ENCODE measurements at places on chromosomes 3 and 15.

DNA sequence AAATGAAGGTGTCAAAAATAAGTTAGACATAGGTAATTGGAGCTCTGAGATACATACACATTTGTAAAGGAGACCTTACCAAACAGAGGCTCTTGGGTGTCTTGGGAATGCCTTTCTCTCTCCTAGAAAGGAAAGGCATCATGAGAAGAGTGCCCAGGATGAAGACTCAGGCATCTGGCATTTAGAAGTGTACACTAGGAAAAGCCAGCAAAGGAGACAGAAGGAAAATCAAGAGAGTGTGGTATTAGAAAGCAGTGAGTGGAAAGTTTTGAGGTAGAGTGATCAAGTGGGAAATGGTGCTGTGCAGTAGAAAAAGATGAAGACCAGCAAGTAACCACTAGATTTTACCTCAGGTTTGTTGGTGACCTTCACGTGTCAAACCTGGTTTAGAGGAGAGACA lies 16.1 kb downstream of the UBE2E1 start:
- DNase-seq: no peak

DNA sequence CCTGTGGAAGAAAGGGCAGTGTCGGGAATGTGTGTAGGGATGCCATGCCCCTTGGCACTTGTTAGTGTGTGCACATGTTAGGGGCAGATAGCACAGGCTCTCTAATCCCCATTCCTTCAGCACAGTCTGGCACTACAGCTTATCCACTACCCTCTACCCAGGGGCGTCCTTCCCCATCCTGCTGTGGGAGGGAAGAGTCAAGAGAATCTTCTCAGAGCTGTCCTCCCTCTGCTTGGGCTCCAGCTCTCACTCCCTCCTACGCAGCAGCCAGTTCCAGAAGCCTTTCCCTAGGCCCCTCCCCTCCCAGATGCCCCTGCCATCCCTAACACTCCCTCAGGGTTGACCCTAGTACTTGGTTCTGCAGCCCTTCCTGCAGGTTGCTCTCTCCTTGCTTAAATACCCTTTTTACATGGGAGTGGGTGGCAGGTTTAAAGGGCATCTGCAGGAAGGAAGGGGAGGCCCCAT lies 815 bp upstream of the GRM2 start:
- no peak for DNase-seq

GRCh38 chr15:90877996-90878395 lies 6.3 kb upstream of the FES start:
- DNase-seq: no peak

DNA sequence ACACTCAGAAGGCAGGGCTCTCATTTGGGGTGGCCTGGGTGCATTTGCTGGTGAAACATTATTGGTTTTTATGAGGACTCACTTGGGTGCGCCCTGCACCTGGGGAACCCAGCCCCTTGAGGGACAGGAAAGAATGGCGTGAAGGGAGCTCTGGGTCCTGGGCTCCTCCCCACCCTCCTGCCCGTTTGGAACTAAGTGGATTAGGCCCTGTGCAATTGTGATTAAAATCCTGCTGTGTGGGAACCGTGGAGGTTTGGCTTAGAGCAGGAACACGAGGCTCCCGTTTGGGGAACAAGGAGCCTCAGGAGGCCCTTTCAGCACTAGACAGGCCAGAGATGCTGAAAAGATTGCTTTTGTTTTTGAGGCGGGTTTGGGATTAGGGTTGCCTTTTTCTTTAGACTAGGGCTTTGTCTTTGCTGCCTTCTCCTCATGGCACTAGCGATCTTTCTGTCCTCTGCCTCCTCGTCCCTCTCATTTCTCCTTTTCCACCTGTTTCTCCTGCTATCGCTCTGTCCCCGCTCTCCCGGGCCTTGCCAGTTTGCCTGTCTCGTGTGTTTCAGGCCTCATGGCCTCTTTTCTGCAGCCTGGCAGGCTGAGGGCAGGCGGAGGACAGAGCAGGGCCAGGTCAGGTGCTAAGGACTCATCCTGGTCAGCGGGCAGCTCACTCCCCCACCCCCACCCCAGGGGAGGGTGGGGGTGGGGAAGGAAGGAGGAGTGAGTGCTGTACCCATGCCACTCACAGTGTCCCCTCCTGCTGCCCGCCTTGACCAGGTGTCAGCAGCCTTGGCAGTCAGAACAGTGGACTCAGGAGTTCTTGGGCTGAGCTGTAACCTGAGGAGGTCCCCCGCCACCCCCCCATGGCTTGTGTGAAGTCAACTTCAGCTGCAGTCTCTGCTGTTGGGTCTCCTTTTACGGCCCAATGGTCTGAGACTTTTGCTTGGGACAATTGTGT lies 8.6 kb downstream of the MAPKAPK3 start:
- DNase-seq: no peak

DNA sequence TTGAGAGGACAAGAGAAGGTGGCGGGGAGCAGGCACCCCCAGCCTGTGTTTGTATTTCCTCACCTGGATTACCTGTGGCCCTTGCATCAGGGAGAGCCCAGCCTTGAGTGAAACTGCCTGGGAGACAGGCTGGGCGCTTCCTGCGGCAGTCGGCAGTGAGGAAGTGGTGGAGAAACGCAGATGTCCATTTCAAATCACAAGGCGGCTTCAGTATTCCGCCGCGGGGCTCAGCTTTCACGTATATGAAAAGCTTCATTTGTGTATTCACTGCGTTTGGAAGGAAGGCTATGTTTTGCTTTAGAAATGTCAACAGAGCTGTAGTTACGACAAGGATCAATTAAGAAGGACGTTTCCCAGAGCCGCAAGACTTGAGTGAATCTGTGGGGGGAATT lies 167.4 kb upstream of the CTDSPL start:
- no peak for DNase-seq

DNA sequence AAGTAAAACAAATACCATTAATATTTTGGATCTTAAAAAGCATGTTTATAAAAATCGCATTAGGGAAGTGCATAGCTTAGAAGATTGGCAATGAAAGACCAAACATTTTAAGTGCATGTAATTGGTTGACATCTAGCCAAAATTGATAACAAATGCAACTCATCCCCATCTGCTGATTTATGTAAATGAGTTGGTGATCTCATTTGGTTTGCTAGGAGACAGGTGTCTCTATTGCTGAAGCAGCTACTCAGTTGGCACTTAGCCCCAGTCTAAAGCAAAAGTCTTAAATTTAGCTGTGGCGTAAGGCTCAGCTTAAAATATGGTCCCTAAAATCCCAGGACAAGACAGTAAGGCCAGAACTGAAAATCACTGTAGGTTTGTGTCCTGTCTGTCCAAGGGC lies 113.5 kb upstream of the CHL1 start:
- no peak for DNase-seq

- DNase-seq: no peak
These were observed 127.4 kb downstream of the LRTM1 start for GRCh38 chr3:54800478-54800877.

GRCh38 chr3:134075846-134076245 lies 46.1 kb upstream of the SLCO2A1 start:
- DNase-seq: no peak

DNA sequence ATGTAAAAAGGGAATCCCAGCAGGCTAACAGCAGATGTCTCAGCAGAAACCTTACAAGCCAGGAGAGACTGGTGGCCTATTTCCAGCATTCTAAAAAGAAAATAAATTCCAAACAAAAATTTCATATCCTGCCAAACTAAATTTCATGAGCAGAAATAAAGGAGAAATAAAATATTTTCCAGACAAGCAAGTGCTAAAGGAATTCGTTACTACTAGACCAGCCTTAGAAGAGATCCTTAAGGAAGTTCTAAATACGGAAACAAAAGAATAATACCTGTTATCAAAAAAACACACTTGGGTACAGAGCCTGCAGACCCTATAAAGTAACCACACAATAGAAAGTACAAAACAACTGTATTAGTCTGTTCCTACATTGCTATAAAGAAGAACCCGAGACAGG lies 41.4 kb downstream of the HDGFL3 start:
- no peak for DNase-seq

DNA sequence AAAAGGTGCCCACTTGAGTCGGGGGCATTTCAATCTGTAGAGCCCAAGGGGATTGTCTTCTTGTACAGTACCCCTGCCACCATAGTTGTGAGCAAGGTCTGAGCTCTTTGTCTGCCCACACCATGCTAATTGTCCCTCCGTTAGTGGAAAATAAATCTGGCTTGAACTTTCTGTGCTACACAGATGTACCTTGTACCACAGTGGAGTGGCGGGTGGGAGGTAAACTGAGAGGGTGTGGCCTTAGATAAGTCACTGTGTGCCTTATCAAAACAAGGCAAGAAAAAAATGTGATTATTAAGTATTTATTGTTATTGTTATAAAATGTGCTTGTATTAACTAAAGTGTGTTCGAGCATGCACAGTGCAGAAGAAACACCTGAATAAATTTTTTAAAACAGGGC lies 242.9 kb upstream of the C2CD4B start:
- no peak for DNase-seq

GRCh38 chr3:146280864-146281263 lies 30.0 kb upstream of the PLSCR4 start:
- no peak for DNase-seq

- DNase-seq: no peak
These were observed 89.9 kb upstream of the P3H2 start for GRCh38 chr3:190210608-190211007.

- DNase-seq: no peak
These were observed 136.7 kb upstream of the DAZL start for GRCh38 chr3:16741890-16742289.

- no peak for DNase-seq
These were observed 6.9 kb upstream of the CAMKV start for GRCh38 chr3:49876567-49876966.

DNA sequence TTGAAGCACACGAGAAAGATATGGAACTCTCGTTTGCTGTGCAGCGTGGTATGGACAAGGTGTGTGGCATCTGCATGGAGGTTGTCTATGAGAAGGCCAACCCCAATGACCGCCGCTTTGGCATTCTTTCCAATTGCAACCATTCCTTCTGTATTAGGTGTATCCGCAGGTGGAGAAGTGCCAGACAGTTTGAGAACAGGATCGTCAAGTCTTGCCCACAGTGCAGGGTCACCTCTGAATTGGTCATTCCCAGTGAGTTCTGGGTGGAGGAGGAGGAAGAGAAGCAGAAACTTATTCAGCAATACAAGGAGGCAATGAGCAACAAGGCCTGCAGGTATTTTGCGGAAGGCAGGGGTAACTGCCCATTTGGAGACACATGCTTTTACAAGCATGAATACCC lies 1.2 kb downstream of the MKRN3 start:
- no peak for DNase-seq

DNA sequence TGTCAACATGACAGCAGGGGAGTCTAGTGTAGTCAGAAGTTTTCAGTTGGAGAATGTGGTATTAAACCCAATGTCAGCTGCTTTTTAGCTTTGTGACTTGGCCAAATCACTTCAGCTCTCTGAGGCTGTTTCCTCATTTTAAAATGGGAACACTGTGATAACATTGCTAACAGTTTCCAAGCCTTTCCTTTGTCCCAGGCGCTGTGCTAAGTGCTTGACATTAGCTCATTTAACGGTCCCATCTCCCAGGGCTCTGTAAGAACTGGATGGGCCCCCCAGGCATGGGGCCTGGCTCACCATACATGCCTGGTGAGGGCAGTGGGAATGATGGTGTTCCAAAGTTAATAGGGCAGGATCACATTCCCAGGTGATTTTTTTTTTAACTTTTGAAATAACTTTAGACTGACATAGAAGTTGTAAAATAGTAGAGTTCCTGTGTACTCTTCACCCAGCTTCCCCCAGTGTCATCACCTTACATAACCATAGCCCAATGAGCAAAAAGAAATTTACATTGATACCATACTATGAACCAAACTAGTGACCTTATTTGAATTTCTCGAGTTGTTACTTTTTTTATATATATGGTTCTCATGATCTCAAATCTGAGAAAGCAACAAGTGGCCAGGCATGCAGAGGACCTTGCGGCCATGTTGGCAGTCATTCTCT lies 7.7 kb downstream of the RASL12 start:
- no peak for DNase-seq

DNA sequence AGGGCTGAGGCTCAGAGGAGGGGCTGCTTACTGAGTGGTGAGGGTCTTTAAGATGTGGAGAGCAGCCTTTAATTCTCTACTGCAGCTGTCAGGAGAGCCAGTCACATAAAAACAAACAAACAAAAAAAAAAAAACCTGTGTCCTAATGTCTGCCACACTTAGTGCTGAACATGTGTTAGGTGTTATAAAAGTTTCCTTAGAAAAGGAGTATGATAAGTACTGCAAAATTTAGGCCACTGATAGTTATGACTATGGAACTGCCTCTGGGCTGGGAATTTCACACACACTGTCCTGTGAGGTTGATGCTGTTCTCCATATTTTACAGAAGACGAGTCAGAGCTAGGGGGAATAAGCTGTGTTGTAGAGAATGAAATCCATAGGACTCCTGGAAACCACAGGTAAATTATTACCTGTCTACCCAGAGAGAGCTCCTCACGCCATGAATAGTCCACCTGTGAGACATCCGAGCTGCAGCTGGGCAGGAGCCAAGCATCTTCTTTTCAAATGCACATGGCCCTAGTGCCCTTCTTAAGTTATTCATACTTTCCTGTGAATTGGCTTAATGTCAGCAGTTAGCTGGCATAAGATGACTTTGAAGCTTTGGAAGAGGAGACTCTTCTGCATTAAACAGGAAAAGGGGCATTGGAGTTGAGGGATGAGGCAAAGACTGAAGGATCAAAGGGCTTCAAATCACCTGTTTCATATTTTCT lies 34.5 kb upstream of the SKOR1 start:
- DNase-seq: no peak

GRCh38 chr3:123618768-123619484 lies 34.1 kb upstream of the HACD2 start:
- no peak for DNase-seq

- no peak for DNase-seq
These were observed 58.2 kb upstream of the CMTM8 start for GRCh38 chr3:32180141-32180784.

DNA sequence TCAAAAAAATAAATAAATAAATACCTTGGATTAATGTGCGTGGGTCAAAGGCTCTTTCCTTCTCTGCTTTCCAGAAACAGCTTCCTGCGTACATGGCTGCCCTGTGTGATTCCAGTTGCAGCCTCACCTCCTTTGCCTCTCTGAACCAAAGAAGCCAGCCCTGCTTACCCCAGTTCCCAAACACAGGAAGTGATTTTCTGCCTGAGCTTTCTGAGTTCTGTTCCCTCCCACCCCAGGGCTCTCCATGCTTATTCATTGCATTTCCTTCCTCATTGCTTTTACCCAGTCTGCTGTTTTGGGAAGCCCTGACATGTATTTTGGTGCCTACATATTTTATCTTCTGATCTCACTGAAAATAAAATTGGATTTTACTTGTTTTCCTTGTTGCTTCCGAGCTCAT lies 15.4 kb downstream of the ZSCAN2 start:
- no peak for DNase-seq

GRCh38 chr3:107275511-107275910 lies 101.7 kb upstream of the CCDC54 start:
- DNase-seq: no peak

All from activated gamma-delta T cell treated with Interleukin-2 at 50 U/mL for 16 hours (primary cell).